Gastroesophageal sphincter (tissue), 4 donors: ENCODE measurements at places on chromosomes 6 and 20.
A peak's percentile ranks its signal among the peaks of the same experiment; 100 is the strongest.

- no peak for ATAC-seq
Measured at GRCh38 chr6:168275168-168275567, 44.4 kb downstream of the DACT2 start.

- ATAC-seq, result no peak
Measured at GRCh38 chr6:50112981-50113857, 63.5 kb upstream of the DEFB112 start.

DNA sequence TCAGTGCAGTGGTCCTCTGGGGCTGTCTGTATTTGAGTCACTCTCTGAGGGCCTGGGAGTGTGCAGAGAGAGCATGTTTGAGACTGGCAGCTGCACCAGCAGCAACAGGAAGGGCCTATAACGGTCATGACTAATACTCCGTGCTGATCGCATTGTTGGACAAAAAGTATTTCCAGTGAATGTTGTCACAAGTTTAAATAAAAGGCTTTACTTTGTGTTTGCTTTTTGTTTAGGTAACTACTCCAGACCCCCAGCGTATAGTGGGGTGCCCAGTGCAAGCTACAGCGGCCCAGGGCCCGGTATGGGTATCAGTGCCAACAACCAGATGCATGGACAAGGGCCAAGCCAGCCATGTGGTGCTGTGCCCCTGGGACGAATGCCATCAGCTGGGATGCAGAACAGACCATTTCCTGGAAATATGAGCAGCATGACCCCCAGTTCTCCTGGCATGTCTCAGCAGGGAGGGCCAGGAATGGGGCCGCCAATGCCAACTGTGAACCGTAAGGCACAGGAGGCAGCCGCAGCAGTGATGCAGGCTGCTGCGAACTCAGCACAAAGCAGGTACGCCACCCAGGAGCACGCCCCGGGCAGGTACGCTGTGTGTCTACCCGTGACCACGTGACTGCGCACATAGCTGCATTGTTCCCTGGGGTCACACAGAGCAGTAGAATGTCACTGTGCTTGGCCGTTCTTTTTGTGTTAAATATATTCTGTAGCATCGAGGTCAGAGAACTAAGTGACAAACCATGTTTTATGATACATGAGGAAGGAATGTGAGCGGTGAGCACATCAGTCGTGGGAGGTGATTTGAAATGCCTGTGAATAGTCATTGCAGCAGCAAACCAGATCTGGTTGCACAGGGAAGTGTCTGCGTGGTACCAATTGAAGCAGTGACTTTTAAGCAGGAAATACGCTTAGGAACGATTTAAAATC is 174.7 kb downstream of the TMEM242 start:
- peak; percentile 66 for ATAC-seq

GRCh38 chr6:45129051-45129450 is 199.1 kb upstream of the RUNX2 start:
- ATAC-seq, result no peak

DNA sequence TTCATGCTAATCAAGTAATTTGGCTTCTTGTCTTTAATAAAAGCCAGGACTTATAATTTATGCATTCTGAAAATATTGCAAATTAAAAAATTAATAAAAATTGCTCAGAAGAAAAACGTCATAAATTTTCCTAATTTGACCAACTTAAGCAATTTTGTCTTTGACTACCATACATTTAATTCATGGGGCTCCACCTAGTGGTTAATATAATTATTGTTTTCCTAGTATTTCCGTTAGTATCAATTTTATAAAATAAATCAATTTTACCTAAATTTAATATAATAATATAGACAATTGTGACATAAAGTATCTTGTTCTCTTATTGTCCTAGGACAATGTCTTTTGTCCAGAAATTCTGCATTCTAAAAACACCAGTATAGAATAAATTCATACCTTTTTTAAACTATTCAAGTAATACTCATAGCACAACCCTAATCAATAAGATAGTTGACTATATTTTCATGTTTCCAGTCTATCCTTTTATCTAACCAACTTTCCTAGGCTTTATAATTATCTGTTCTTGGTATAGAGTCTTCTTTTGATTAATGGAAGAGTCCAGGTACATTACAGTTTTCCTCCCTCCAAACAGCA is 319.9 kb downstream of the TRDN start:
- ATAC-seq, result no peak

GRCh38 chr6:94362061-94362864 is 942.9 kb upstream of the EPHA7 start:
- peak; percentile 40 for ATAC-seq

DNA sequence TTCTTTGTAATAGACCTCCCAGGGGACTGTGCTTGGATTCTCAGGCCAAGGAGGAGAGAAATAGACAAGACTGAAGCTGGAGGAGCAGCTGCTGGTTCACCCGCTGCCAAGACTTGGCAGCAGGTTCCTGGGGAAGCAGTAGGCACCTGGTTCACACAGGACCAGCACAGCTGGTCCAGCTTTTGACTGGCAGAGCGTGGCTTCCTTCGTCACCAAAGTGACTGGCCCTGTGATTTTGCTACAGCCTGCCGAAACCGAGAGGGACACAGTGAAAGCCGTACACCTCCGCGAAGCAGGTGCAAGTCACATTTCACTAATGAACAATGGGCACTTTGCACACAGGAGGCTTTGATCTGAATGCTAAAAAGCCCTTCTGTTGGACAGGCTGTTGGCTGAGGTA is 199.0 kb downstream of the RNF144B start:
- ATAC-seq, result no peak

DNA sequence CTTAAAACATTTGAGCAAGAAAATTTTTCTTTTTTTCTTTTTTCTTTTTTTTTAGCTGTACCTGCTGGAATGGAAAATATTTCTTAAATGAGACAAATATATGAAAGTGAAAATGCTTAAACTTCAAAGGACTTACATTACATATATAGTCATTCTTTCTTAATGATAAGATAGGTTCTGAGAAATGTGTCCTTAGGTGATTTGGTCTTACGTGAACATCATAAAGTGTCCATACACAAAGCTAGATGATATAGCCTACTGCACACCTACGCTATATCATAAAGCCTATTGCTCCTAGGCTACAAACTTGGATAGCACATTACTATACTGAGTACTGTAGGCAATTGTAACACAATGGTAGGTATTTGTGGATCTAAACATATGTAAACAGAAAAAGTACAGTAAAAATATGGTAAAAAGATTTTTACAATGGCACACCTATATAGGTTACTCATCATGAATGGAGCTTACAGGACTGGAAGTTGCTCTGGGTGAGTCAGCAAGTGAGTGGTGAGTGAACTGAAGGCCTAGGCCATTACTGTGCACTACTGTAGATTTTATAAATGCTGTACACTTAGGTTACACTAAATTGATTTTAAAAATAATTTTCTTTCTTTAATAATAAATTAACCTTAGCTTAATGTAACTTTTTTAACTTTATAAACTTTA is 54.6 kb downstream of the RPP21 start:
- no peak for ATAC-seq
